ENCODE measurements at places on chromosomes 2 and 18. TPM values are rescaled to one million over a fixed set of nuclear protein-coding genes. Genes with fewer than 3 reads are reported as not detected.

GRCh38 chr2:74179063-74179865, 585 bp upstream of the MOB1A start:
- H3K36me3 ChIP-seq = peaks cover 18% of the 10 kb centered on the region
- H3K4me1 ChIP-seq = peaks cover 43% of the 10 kb centered on the region
- no peaks in the 10 kb centered on the region for H3K27me3 ChIP-seq
- DNase-seq = peak; percentile 27
- peak overlapping the region; percentile 82 for H3K4me3 ChIP-seq
- H3K27ac ChIP-seq = peak overlapping the region; percentile 86

DNA sequence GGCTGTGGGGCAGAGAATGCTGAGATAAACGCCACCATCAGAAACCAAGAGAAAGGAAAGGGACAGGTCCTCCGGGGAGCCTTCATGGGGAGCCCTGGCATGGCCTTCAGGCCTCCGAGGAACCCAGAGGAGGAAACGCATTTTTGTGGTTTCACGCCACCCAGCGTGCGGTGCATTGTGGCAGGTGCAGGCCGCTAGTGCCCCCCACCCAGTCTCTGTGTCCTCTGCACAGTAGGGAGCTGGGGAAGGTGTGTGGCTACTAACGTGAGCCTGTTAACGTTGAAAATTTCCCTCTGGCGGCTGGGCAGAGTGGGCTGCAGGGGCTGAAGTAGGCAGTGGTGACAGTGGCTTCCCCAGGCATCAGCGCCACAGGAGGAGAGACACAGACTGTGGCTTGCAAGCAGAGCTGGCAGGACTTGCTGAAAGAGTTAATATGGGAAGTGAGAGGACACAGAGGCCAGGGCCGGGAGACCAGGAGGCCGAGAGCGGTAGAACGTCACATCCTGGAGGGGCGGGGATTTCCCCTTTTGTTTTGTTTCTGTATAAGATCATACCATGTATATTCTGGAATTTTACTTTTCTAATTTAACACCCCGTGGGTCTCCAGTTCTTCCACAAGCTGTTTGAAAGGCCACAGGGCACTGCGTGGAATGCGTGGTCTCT, 166.9 kb downstream of the GBX2 start:
- DNase-seq = no peak
- H3K4me1 ChIP-seq = no peaks in the 10 kb centered on the region
- no peaks in the 10 kb centered on the region for H3K36me3 ChIP-seq
- H3K27me3 ChIP-seq = peaks cover 5% of the 10 kb centered on the region

SMCHD1 gene
- 121 TPM for total RNA-seq

GCKR gene
- not detected for total RNA-seq

NLRC4 gene
- 0.07 TPM for total RNA-seq

- no peak for DNase-seq
- H3K36me3 ChIP-seq = no peaks in the 10 kb centered on the region
- H3K27me3 ChIP-seq = peaks cover 18% of the 10 kb centered on the region
- no peak overlapping the region for H3K4me3 ChIP-seq
Measured at GRCh38 chr2:119455066-119455718, 23.5 kb downstream of the TMEM37 start.

DNA sequence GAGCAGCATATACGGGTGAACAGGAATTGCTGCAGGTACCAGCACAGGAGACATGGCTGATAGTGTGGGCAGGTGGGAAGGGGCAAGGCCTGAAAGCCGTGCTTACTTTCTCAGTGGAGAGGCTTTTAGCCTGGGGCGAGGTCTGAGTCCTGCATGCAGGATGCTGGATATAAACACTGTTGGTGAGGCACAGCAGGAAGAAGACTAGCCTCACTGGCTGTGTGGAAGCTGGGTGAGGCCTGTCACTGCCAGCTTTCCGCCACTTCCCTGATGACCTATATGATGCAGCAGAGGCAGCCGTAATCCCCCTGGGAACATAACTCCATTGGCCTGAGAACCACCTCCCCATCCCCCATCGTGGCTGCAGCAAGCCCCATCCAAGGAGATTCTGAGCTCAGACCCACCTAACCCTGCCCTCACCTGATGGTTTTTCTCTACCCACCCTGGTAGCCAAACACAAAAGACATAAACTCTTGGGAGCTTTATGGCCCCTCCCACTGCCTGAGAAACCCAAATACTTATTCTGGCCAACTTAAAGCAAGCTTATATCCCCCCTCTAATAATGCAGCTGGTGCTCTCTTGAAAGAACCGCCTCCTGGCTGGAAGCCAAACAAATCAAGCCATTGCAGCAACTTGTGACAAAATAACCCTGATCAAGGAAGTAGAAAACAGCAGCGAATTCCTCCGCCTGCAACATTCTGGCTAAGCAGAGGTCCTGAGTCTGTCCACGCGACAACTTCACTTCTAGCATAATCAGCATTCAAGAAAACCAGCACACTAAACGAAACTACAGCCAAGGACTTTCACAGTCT, 54.6 kb upstream of the DSC1 start:
- no peaks in the 10 kb centered on the region for H3K36me3 ChIP-seq
- no peaks in the 10 kb centered on the region for H3K4me1 ChIP-seq
- no peak overlapping the region for H3K4me3 ChIP-seq
- no peaks in the 10 kb centered on the region for H3K27me3 ChIP-seq

DNA sequence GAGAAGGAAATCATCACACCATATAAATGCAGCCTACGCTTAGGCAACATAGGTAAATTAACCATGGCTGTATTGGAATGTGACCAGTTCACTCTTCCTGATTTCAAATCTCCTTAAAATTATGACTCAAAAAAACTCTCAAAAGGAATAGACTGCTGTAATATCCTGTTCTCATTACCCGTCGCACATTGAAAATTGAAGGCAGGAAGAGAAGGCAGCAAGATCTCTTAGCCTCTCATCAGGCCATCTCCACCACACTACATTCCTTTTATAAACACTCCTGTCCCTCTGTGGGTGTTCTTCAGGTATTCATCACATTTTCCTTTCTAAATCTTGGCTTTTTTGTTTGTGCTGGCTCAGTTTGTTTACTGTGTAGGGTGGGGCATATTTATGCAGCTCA, 83.2 kb downstream of the PPP1R1C start:
- no peak overlapping the region for H3K4me3 ChIP-seq
- H3K36me3 ChIP-seq = no peaks in the 10 kb centered on the region
- no peaks in the 10 kb centered on the region for H3K27me3 ChIP-seq
- H3K4me1 ChIP-seq = no peaks in the 10 kb centered on the region
- H3K27ac ChIP-seq = no peak overlapping the region

DNA sequence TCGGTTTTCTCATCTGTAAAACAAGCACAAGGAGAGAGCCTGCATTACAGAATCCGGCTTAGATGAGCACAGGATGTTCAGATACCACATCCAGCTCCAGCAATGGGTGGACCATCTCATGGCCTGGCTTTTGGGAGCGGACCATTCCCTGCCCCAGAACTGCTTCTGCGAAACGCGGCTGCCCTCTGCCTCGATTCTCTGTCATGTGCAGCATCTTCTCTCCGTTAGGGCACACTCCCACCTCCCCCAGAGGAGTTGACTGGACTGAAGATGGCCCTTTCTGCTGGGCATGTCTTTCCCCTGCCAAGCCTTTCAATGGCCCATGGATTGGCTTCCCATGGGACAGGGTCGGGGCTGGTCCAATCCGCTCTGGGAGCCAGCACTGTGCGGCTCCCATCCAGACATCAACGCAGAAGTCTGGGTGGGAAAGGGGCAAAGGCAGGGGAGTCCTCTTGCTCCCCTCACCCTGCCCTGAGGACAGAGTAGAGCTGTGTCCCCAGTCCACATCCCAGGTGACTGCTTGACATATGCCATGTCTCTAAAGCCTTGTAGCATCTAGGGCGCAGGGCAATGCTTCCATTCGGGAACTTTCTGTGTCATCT, 14.3 kb upstream of the FAHD2A start:
- H3K27me3 ChIP-seq = peaks cover 2% of the 10 kb centered on the region
- H3K36me3 ChIP-seq = no peaks in the 10 kb centered on the region
- H3K27ac ChIP-seq = no peak overlapping the region

GRCh38 chr2:66437691-66438497, 3.0 kb downstream of the MEIS1 start:
- DNase-seq = no peak
- H3K4me3 ChIP-seq = no peak overlapping the region
- no peaks in the 10 kb centered on the region for H3K36me3 ChIP-seq

DNA sequence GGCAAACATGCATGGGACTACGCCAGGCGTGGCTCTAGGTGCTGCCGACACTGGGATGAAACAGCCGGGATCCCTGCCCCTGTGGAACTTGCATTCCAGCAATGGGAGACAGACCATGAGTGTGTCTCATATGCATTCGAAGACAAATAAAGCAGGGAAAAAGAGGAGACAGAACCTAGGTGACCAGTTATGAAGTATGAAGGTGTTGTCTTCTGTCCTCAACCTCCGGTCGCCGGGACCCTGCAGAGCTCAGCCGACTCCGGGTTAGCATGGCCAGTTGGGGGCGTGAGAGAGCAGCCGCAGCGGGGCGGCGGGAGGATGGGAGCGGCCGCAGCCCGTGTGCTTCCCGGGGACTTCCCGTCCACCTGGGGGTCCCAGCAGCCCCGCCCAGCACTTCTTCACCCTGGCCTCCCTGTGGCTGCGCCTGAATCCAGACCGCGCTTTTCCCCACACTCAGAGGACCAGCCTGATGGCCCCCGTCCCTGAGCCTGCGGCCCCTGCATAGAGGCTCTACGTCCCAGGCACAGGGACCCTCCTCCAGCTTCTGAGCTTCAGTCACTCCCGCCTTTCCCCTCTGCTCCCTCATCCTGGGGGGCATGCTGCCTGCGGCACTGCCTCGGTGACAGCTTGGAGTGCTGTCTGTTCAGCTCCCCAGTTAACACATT, 11.4 kb downstream of the ID2 start:
- peaks cover 2% of the 10 kb centered on the region for H3K36me3 ChIP-seq
- peak; percentile 75 for DNase-seq
- no peaks in the 10 kb centered on the region for H3K4me1 ChIP-seq
- no peak overlapping the region for H3K27ac ChIP-seq
- H3K4me3 ChIP-seq = no peak overlapping the region
- peaks cover 21% of the 10 kb centered on the region for H3K27me3 ChIP-seq
